Anterior cingulate cortex (tissue), 58 donors: ENCODE measurements at places on chromosomes 5 and 9.

DNA sequence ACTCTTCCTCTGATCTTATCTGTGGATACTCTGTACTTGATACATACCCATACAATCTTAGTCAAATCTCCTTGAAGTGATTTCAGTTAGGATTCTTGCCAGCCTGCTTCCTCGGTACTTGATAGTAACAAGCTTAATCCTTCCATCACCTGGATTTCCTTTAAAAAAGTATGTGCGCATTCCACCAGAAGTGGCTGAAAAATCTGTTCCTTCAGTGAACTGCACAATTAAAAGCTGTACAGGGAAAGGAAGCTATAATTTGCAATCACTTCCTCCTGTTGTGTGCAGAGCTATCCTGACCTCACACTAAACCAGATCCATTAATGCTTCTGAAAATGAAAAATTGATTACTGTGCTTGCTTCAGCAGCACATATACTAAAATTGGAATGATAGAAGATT lies 47.3 kb downstream of the PWWP2A start:
- DNase-seq = no peak

GRCh38 chr5:50752800-50753199 lies 86.4 kb downstream of the PARP8 start:
- DNase-seq = no peak

DNA sequence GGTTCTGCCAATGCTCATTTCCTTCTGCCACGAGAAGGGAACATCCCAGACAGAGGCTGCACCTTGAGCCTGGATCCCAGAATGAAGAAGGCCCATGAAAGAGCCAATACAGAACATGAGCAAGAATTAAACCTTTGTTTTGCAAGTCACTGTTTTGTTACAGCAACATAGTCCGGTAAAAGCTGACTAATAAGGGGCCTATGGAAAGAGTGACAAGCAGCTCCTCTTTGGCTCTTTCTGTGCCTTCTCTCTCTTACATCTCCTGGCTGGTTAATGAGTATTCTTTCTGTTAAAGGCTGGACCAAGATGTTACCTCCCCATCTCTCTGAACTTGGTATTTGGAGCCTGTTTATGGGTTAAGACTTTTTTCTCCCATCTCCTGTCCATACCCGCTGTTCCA lies 10.8 kb downstream of the GFRA3 start:
- no peak for DNase-seq

DNA sequence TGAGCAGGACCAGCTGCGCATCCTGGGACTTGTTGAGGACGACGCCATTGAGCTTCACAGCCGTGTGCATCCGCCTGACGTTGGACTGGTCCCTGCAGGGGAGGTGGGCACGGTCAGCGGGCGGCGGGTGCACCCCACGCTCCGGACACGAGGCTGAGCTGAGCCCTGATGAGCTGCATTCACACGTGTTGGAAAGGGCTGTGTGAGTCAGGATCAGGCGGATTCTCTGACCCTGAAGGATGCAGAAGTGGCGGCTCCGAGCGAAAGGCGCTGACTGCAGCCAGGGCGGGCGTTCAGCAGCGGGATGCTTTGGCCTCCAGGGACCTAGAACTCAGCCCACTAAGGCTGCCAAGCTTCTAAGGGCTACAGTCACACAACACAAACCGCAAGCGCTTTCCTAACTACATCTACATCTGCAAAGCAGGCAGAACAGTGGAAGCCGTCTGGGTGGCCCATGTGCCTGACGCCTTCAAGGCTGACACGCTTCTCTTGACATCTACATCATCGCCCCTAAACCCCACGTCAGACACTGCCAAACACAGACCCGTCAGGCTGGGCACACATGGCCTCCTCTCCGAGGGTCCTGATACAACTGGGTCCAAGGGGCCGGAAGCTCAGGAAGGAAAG lies 44.9 kb downstream of the NKD2 start:
- DNase-seq = no peak

GRCh38 chr9:13707612-13708576 lies 428.4 kb upstream of the MPDZ start:
- DNase-seq = no peak

GRCh38 chr9:89606049-89606623 lies 1.3 kb downstream of the GADD45G start:
- DNase-seq = peak; percentile 55

- DNase-seq = no peak
These were observed 157.1 kb upstream of the MPDZ start for GRCh38 chr9:13436591-13436990.

- no peak for DNase-seq
These were observed 2.0 kb downstream of the ASTN2 start for GRCh38 chr9:117412841-117413240.

DNA sequence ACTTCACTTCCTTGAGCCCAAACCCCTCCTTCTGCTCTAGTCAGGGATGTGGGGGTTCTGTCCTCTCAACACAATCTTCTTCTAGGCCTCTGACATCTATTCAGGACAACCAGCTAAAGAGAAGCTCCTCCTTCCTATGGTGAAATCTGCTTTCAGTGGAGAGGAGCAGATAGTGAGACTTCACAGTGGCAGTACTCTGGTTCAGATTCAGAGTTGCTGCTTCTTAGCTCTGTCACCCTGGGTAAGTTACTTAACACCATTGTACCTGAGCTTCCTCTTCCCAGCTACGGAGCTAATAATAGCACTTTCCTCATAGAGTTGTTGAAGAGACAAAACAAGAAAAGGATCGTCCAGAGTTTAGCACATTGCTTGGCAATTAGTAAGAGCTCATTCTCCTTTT lies 77.3 kb upstream of the LARP1 start:
- no peak for DNase-seq

DNA sequence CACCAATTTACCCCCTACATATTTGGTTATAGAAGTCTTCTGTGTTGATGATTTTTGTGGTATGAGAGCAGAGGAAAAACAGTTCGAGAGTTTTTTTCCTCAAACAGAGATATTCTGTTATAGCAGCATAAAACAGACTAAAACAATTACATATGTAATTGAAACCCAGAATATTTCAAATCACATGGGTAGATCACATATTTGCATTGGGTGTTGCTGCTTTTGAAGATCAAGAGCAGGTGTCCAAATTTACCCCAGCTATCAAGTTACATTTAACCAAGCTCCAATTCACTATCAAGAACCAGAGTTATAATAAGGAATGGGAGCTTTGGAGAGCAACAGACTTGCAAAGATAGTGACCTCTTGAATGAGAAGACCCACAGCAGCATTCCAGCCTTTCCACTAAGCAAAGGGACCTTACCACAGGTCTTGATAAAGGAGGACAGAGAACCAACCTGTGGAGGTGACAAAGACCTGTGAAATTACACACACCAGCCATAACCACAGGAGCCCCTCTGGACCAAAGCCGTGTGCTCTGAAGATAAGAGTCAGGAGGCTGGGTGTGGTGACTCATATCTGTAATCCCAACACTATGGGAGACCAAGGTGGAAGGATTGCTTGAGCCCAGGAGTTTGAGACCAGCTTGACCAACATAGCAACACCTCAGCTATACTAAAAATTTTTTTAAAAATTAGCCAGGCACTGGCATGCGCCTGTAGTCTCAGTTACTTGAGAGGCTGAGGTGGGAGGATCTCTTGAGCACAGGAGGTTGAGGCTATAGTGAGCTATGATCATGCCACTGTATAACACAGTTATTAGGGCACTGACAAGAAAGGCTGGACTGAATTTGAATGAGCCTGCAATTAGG lies 4.0 kb upstream of the CCL28 start:
- DNase-seq = no peak

DNA sequence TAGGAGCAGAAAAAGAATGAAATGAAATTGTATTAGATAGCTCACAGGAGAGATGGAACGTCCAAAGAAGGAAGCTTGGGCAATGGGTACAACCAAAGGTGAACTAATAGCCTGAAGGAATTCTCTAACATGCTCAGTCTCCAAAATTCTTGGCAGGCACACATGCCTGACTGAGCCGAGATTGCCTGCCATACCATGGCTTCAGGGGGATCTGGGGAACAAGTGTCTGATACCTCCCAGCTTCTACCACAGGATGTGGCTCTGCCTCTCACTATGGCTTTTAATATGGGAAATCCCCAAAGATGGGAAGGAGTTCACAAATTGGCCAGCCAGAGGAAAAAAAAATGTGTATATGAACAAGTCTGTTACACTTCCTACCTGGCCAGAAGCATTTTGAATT lies 3.6 kb upstream of the PALM2AKAP2 start:
- DNase-seq = no peak
